ENCODE measurements at places on chromosomes 16 and 17. TPM values are rescaled to one million over a fixed set of nuclear protein-coding genes. Genes with fewer than 3 reads are reported as not detected.

Gene ANKRD13B
- 26.1 TPM for total RNA-seq

Gene GP1BA
- total RNA-seq = not detected

Gene TBC1D24
- total RNA-seq = 47.7 TPM

Gene TEX14
- total RNA-seq = 0.69 TPM

Gene PLA2G10
- not detected for total RNA-seq

Gene SLC9A5
- 2.8 TPM for total RNA-seq

Gene TLK2
- total RNA-seq = 70.8 TPM

Gene MBTD1
- 39.4 TPM for total RNA-seq

Gene OTOA
- 0.69 TPM for total RNA-seq

Gene IL34
- total RNA-seq = 8.5 TPM

Gene KRT28
- total RNA-seq = not detected

Gene ADORA2B
- 4.4 TPM for total RNA-seq

Gene ADAMTS18
- 7.4 TPM for total RNA-seq

Gene PARD6A
- 13.4 TPM for total RNA-seq

Gene KIF1C
- total RNA-seq = 13.8 TPM

Gene TSPAN10
- 0.23 TPM for total RNA-seq

Gene RNU2-1
- total RNA-seq = not detected

Gene TSPOAP1
- 54.0 TPM for total RNA-seq

Gene WSCD1
- 43.8 TPM for total RNA-seq

Gene KIF18B
- 1.4 TPM for total RNA-seq

Gene AURKB
- 6.9 TPM for total RNA-seq

Gene MYH8
- under 0.01 TPM for total RNA-seq

Gene MARCHF10
- 0.69 TPM for total RNA-seq

Gene HLF
- 11.1 TPM for total RNA-seq

Gene SALL1
- total RNA-seq = 8.1 TPM

Gene KRTAP4-3
- total RNA-seq = not detected

Gene CISD3
- 3.0 TPM for total RNA-seq

Gene TP53TG3
- total RNA-seq = not detected

Gene SMPD3
- total RNA-seq = 69.0 TPM

Gene DUSP14
- total RNA-seq = 16.1 TPM

Measured in diencephalon (tissue), 1 donor.